Coronary artery (tissue), 2 donors: ENCODE measurements at places on chromosomes 1 and 21.

DNA sequence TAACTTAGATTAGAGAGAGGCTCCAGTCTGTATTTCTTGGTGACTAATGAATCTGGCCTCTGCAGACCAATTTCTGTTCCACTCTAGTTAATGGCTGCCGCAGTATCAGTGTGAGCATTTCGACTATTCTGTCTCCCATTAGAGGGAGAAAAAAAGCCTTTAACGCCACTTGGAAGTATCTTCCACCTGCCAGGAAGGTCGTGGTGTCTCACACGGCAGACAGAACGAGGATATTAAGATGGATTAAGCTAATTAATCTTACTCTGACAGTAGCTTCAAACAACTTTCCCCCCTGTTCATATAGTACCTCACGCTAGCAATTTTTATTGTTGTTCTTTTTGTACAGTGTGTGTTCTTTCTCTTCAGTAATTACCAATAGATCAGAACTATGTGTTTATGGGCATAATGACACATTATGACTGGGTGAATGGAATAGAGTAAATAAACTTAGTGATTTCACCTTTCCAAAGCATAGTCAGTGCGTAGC is 153.8 kb downstream of the ADGRL2 start:
- DNase-seq, result no peak

DNA sequence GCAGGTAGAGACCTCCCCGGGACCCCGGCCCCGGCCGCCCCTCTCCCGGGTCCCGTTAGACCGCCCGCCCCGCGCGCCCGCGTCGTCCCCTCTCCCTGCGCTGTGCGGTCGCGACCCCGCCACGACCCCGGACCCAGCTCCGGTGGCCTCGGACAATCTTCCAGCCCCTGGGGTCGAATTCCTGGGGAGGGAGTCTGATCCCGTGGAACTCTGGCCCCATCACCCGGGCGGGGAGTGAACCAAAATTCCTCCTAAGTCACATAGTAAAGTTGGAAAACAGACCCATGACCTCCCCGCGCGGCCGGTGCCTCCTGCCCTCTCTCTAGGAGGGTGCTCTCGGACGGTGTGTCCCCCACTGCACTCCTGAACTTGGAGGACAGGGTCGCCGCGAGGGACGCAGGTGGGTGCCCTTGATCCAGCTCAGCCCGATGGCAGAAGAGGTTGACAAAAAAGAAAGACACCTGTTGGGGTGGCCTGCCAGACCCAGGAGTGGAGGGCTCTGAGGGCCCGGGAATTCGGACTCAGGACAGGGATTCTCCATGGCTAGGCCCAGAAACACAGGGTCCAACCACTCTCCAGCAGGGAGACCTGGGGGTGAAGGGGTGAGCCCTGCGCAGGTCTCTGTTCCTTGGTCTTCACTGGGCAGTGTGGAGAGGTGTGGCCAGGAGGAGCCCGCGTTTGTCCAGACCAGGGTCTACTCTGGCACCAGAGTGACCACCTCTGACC is 451 bp downstream of the ADAMTSL4 start:
- DNase-seq, result peak; percentile 80

DNA sequence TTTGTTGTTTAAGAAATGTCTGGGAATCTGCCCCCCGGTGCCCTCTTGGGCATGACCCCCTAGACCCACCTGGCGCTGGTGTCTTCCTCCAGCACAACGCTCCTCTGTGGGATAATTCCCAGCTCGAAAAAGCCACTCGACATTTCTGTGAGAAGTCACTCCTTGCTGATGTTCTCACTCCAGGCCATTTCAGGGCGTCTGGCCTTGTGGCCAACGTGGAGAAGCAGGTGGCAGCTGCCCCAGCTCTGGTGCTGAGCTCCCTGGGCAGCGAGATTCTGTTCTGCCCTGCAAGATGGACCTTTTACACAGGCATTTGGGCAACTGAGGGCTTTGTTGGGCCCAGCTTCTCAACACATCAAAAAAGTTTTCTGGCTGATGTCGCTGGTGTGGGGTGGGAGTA is 147.7 kb upstream of the WNT4 start:
- peak; percentile 11 for DNase-seq

DNA sequence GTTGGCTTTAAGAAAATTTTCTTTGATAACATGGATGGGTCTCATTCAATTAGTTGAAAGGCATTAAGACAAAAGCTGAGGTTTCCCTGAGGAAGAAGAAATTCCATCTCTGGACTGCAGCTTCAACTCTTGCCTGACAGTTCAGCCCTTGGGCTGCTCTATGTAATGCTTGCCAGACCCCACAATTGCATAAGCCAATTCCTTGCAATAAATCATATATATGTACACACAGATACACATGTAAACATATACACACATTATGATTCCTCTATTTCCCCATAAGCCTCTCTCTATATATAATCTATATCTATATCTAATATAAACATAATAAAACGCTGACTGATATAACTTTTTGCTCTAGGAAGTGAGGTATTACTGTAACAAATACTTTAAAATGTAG is 301.5 kb upstream of the PRMT6 start:
- no peak for DNase-seq

DNA sequence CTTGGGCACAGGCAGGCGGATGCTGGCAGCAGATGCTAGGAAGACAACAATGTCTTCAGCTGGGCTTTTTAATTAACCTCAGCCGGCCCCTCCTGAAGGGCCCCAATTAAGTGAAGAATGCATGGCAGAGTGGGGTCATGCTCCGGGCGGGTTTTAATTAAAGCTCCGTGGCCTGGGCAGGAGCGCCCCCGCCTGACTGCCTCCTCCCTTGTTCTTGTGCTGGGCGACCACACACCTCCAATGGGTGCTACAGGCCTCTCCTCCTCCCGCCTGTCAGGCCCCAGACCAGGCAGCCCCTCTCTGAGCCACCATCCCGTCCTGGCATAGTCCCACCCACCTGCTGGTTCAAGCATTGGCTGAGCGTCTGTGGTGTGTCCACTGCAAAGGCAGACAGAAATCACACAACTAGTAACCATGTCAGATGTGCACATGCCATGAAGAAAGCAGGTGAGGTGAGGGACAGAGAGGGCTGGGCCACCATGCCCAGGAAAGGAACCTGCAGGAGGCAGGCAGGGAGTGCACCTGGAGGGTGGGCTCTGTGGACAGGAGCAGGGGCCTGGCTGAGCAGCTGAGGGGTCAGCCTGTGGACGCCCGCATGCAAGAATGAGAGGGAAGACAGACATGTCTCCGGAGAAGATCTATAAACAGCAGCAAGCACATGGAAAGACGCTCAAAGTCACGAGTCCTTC is 8.5 kb upstream of the ARF1 start:
- no peak for DNase-seq

- no peak for DNase-seq
Measured at GRCh38 chr1:240086726-240087125, 5.0 kb upstream of the FMN2 start.
